ENCODE measurements at places on chromosomes 1 and 21.

DNA sequence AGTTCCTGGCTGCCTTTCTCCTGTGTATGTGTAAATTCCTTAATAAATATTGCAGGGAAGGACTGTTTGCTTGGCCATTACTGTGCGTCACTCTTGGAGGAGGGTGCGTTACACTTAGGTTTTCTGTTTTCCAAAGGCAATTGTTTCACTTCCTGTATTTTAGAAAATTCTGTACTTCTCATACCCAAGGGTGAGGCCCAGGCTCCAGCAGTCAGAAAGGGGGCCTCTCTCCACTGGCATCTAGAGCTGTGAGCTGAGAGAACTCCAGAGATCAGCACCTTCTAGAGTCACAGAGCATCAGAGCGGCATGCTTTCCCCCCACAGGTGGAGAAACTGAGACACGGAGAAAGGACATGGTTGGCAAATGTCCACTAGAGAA lies 27.0 kb upstream of the ZFP69B start:
- no peak for DNase-seq

DNA sequence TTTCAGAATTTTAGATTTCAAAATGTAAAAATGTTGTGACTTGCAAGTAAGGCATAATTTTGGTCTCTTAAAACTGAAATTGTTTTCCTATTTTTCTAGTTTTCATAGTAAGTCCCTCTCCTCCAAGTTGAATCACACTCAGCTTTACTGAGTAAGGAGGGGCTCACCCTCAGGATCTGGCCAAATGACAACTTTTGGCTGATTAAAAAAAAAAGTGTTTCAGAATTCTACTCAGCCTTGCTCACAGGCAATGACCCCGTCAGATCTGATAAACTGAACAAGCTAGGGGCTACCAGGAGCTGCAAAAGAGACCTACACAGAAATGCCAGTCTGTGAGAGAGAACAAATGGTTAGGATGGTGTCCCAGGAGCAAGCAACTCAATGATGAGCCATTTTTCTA lies 159.8 kb downstream of the PBX1 start:
- no peak for DNase-seq

DNA sequence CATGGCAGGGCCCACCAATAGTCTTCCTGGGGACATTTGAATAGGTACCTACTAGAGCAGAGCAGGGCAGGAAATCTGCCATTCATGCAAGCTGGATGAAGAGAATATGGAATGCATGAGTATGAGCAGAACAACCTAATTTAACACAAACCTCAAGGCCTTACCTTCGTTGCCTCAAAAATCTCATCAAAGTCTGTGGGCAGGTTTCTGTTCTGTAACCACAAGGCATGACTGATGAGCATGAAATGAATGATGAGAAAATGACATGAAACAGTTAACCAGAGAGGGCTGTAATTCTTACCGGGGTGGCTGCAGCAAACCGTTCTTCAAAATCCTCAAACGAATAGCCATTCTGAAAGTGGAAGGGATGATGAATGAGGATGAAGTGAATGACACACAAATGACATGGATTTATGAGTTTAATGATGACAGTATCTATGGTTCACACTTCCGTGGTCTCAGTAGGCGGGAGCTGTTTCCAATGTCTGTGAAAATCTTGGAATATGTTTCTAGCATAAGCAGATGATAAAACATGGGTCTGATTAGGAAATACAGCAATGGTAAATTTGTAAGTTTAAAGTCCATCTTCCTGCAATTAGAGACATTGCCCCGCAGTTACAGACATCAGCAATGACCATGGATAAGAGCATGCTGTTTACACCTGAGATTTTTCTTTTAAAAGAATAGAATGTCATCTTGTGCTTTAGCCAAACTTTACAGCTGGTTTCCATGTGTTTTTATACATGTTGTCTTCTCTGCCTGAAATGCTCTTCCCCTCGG lies 67.6 kb upstream of the C8B start:
- no peak for DNase-seq

- no peak for DNase-seq
These were observed 29.1 kb downstream of the TTC39A start for GRCh38 chr1:51301152-51301843.

- DNase-seq: no peak
These were observed 9.3 kb upstream of the SERBP1 start for GRCh38 chr1:67439277-67440029.

DNA sequence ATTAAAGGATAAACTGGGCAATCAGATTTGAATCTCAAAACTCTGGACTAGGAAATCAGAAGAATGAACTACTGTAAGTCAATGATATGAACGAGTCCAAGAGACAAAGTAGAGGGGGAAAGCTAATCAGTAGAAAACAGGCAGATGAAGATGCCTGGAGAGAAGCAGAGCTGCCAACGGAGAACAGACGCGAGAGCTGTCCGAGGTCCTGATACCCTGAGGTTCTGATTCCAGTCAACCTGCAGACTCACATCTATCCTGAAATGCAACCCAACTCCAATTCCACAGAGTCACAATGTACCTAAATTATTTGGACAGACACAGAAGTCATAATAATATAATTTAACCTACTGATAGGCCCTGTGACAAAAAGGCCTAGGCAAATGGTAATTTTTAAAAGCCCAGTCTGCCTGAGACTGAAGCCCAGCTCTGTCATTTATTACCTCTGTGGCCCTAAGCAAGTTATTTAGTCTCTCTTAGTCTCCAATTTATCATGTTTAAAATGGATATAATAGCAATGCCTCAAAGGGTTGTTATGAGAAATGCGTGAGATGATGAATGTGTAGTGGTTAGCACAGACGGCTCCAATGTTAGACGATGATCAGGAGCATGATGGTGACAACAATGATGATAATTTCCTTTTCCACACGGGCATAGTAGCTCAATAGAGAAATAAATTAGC lies 33.4 kb downstream of the RGS7 start:
- no peak for DNase-seq

DNA sequence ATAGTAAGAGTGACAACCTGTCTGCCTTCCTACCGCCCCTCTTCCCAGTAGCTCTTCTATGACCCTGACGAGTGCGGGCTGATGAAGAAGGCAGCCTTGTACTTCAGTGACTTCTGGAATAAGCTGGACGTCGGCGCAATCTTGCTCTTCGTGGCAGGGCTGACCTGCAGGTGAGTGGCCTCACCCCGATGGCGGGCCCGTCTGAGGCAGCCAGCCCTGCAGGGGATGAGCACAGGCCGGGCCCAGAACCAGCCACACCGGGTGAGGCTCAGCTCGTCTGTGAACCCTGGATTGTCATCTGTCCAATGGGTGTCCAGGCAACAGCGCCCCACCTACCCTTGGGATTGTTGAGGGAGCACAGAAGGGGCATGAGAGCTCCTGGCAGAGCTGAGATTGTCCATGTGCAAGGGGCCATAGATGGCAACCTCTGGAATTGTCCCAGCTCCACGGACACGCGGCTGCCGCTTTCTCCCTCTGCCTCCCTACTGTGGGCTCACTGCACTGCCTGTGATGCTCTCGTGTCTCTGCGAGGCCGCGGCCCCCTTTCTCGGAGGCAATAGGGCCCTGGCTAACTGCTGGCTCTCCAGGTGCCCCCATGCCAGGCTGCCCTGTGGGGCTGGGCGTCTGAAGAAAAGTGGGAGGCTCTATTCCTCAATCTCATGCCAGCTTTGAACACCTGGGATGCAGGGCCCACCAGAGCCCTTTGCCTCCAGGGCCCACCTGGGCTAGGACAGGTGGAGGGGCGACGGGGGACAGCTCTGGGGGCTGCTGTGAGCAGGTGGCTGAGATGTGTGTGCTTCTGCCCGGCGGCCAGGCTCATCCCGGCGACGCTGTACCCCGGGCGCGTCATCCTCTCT lies 50.0 kb upstream of the LRRC3 start:
- no peak for DNase-seq

DNA sequence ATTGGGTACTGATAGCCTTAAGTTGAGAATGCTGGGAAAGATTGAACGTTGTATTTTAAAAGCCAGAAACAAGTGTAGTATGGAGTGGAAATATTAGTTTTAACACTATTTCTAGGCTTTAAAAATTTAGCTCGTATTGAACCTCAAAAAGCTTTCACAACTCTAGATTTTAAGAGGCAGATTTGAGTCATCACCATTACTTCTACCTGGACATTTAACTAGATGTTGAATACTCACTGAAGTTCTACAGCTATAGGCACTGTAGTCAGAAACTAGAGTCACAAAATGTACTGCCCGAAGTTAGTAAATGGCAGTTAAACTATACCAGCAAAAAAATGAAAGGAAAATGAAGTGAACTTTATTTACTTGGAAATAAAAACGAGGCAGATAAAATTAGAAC lies 96.5 kb downstream of the NEK7 start:
- no peak for DNase-seq

GRCh38 chr1:242139986-242140385 lies 141.1 kb upstream of the MAP1LC3C start:
- DNase-seq: no peak

- DNase-seq: no peak
These were observed 80.6 kb downstream of the SLC25A24 start for GRCh38 chr1:108119500-108119899.

DNA sequence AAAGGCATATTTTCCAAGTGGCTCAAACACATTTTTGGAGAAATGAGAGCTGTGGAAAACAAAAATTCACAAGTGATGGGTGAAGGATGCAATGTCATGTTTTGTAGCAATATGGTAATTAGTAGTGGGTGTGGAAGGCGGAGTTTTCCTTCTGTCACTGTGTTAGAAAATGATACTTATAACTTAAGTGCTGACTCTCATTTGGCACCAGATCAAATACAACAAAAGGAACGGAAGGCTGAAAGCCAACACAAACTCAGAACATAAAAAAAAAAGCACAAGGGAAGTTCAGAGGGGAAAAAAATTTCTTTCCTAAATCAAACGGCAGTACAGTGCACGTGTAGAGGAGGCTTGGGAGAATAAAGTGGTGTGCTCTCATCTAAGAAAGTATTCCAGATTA lies at the start of gene TNFSF18:
TSS of gene TNFSF18 (minus strand) at position 77 of the 400 bp plus-strand sequence. CDS start at position 32, 45 bp downstream.
- no peak for DNase-seq

DNA sequence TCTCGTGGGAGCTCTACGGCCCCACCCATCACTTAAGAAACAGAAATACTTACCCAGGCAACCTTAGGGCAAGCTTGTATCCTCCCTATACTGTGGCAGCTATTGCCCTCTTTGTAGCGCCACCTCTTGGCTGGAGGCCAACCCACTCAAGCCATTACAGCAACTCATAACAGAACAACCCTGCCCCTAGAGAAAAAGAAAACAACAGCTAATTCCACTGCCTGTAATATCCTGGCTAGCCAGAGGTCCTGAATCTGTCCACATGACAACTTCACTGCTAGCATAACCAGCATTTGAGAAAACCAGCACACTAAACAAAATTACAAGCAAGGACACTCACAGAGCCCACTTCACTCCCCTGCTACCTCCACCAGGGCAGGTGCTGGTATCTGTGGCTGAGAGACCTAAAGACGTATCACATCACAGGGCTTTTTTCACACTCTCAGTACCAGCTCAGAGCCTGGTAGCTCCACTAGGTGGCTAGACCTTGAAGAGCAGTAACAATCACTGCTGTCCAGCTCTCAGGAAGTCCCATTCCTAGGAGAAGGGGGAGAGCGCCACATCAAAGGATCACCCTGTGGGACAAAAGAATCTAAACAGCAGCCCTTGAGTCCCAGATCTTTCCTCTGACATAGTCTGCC lies 14.5 kb upstream of the MX1 start:
- no peak for DNase-seq

GRCh38 chr21:45578176-45578801 lies 36.0 kb upstream of the SLC19A1 start:
- DNase-seq: no peak

DNA sequence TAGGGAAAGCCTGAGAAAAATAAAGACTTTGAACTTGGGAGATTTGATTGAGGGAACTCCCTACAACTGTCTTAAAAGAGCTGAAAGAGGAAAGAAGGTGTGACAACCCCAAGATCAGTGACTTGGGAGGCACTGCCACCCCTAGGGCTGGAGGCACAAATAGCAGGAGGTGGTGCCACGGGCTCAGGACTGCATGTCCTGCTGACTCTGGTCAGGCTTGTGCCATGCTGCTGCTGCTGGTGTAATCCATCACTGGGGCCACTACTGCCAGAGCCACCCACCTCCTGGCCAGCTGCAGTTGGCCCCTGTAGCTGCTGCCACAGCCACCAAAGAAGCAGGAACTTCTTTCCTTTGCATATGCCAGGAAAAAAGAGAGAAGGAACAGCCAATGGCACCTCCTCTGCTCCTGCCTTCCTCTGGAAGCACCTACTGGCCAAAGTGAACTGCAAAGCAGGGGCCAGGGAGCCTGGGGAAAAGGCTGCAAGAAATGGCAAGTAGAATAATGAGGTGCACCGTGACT lies 730.3 kb downstream of the PTPRU start:
- no peak for DNase-seq

GRCh38 chr1:180935326-180936109 lies 22.8 kb downstream of the KIAA1614 start:
- no peak for DNase-seq

GRCh38 chr21:16570856-16571255 lies 841.1 kb downstream of the USP25 start:
- DNase-seq: no peak

GRCh38 chr1:227896710-227897655 lies 50.7 kb downstream of the WNT9A start:
- DNase-seq: no peak

DNA sequence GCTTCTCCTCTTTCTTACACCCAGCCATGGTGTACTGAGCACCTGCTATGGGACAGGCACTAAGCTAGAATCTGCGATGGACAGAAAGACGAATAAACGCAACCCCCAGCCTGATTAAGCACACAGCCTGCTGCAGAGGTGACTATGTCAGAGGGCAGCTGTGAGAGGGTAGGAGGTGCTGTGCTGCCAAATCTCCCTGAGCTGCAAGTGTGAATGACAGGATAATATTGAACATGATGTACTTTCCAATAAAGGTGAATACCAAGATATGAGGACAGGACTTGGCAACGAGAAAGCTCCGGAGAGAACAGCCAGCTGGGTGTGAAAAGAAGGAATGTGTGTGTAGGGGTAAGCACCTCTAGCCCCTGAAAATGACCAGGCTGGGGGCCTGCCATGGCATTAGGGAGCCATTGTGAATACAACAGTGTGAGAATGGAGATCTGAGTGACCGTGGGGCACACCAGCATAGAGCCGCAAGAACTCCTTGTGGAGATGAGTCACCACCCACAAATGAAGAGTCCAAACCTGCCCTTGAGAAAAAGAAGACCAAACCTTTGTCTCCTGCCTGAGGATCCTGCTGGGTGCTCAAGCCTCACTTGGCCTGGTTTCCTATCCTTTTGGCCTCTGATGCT lies 83.0 kb upstream of the ATF3 start:
- DNase-seq: no peak

DNA sequence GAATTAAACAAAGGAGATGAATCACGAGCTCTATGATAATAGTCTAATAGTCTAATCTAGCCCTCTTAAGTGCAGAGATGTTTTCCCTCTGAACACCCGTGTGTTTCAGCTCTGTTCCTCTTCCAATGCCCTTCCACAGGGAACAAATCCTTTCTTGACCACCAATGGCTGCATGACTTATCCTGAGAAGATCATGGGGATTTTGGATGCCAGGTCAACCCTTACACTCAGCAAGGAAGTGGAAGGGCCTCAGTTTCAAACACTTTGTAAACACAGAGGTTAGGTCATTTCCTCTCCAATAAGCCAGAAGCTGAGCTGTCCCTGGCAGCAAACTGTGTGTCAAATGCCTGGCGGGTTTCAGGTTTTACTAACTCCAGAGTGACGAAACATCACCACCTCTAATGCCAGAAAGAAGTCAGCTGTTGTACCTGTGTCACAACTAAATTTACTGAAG lies 200.0 kb downstream of the GABPA start:
- no peak for DNase-seq

GRCh38 chr1:90704817-90705216 lies 12.3 kb downstream of the BARHL2 start:
- DNase-seq: no peak
